ENCODE measurements at places on chromosomes 5 and 9.

DNA sequence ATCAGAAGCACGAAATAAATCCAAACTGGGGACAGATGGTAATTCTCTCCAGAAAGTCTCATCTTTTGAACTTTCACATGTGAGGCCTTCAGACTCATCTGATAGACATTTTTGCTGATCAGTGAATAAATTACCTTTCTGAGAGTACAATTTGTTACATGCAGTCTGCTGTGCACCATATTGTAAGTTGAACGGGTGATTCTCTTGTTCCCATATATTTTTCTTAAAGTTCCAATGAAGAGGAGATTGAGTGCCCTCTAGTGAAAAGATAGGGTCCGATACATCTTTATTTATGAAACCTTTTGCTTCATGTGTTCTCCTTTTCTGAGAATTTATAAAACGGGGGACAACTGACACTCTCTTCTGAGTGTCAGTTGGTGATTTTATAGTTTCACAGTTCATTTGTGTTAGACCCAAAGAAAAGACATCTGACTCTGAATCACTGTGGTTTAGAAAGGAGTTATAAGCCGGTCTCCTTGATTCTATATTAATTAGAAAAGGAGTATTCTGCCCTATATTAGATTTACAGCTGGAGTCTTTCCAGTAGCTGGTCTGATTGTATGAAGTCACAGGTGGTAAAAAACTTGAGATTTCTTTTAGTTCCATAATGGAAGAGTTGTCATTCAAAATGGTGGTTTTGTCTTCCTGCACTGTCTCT lies 30.4 kb downstream of the GNG10 start:
- DNase-seq: no peak

DNA sequence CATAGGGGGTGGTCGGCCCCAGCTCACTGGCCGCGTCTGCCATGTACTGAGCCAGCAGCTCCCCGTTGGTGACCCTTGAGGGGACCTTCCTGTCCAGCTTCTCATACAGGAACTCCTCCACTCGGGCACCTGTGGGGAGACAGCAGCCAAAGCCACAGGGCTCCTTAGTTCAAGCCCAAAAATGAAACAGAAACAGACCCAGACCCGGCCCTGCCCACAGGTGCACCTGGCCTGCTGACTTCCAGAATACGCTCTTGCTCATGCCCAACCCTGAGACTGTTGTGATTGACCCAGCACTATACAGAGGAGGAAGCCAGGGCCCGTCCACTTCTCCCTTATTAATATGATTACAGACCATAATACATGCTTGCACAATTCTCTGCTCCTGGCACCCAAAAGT lies 7.0 kb downstream of the SH3GLB2 start:
- no peak for DNase-seq

DNA sequence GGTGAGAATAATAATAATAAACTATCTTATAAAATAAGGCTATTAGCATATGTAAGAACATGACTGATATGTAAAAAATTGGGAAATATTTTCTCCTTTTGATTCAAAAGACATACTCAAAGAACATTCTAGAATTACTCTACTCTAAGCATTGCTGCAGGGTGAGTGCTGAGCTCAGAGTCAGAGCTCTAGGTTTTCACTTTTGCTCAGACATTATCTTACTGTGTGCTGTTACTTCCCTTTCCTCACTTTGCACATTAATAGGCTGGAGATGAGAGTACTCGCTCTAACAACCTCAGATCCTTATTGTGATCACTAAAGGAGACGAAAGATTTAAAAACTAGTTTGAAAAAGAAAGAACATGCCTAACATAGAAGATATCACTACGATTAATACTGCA lies 99.4 kb upstream of the C9orf72 start:
- DNase-seq: no peak

DNA sequence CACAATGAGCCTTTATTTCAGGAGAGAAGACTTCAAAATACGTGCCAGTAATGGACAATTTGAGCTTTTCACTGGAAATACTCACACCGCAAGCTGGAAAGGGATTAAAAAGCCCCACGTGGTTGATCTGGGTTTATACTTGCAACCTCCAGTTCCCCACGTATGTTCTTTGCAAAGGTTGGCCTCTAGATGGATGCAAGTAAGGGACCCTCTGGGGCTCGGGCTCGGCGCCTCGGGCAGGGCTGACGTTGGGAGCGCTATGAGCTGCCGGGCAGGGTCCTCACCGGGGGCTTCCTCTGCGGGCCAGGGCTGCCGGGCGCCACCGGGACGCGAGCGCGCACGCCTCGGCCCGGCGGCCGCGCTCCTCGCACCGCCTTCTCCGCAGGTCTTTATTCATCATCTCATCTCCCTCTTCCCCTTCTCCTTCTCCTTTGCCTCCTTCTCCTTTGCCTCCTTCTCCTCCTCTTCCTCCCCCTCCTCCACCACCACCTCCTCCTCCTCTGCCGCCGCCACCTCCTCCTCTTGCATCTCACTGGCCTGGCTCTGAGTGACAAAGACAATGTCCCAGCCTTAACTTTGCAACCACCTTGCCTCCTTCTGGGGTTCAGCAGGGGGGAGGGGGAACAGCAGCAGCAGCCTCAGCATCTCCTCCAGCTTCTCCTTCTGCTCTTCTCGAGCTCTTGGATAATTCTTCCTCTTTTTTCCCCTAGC lies 701 bp upstream of the ZNF462 start:
- no peak for DNase-seq

- DNase-seq: no peak
Measured at GRCh38 chr9:68683433-68683832, 21.6 kb upstream of the PIP5K1B start.

GRCh38 chr5:37055383-37055990 lies 178.9 kb downstream of the NIPBL start:
- no peak for DNase-seq

GRCh38 chr5:15106530-15107283 lies 235.1 kb upstream of the ANKH start:
- DNase-seq: no peak

DNA sequence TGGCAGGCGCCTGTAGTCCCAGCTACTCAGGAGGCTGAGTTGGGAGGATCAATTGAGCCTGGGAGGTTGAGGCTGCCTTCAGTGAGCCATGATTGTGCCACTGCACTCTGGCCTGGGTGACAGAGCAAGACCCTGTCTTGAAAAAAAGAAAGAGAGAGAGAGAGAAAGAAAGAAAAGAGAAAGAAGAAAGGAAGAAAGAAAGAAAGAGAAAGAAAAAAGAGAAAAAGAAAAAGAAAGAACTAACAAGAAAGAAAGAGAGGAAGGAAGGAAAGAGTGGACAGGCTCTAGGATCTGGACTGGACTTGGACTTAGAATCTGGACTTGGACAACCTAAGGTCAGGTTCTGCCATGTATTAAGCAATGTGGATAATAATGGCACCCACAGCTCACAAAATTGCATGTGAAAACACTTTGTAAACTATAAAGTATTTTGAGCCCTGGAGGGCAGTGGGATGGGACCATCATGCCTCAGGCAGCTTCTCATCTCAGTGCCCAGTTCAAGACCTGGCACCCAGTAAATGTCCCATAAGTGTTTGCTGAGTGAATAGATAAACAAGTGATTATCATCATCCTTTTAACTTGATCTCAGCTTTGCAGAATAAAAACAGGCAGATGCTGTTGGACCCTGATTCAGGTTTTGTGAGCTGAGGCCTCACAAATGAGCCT lies 12.8 kb upstream of the PHF19 start:
- DNase-seq: no peak

DNA sequence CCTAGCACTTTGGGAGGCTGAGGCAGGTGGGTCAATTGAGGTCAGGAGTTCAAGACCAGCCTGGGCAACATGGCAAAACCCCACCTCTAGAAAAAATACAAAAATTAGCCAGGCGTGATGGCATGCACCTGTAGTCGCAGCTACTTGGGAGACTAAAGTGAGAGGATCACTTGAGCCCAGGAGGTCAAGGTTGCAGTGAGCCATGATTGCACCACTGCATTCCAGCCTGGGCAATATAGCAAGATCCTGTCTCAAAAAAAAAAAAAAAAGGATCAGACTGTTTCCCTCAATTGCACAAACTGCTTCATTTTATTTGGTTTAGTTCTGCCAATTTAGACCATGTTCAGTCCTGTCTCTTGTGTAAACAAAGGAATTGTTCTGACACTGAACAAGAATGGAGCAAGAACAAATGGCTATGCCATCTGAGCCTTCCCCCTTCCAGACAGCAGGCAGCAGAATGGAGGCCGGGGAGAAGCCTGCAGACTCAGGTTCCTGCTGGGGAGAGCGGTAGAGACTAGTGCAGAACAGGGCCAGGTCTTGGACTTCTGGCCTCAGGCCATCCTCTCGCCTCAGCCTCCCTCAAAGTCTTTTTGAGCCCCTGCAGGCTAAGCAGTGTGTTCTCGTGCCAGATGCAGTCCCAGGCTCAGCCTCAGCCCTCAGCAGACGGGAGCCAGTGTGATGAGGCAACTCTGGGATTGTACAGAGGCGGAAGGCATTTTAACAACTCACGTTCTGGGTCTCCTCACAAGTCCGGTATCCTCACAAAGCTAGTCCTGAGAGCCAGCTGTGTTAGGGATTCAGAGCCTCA lies 18.2 kb downstream of the HNRNPH1 start:
- DNase-seq: no peak

- DNase-seq: no peak
Measured at GRCh38 chr5:72372331-72372730, 52.2 kb downstream of the PTCD2 start.

GRCh38 chr5:154077696-154078095 lies 38.9 kb downstream of the MFAP3 start:
- no peak for DNase-seq

GRCh38 chr9:20623021-20623747 lies 885 bp upstream of the MLLT3 start:
- DNase-seq: peak; percentile 39

DNA sequence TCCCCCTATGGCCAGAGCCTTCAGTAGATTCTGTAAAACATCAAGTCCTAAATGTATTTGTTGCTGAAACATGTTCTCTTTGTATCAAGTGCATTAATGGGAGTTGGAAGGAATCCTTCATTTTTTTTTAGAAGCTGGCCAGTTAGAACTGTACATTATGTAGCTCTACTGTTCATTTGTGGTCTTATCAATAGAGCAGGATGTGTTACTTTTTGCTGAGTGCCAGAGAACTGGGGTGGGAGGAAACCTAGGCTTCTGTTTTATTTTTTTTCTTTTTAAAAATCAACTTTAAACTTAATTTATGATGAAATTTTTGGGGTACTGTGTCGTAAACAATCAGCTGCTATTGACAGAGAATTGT lies 5.1 kb downstream of the PIP5K1B start:
- DNase-seq: no peak

DNA sequence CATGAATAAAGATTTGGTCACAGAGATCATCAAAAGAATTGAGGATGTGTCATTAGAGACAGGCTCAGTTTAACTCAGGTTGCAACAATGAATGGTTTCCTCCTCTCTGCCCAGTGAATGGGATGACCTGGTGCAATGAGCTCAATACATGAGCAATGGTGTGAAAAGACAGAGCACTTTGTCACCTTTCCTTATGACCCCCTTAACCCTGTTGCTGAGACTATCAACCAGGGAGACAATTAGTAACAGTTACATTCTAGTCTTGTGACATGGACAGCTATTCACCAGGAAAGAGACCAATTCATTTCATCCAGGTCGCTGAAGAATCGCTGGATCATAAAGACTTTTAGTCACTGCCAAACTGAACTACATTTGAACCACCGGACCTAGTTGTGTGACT lies 19.9 kb upstream of the CDH6 start:
- no peak for DNase-seq

- no peak for DNase-seq
Measured at GRCh38 chr9:137764981-137765380, 112.6 kb upstream of the CACNA1B start.

GRCh38 chr9:110257097-110257841 lies 962 bp upstream of the TXN start:
- DNase-seq: peak; percentile 27

DNA sequence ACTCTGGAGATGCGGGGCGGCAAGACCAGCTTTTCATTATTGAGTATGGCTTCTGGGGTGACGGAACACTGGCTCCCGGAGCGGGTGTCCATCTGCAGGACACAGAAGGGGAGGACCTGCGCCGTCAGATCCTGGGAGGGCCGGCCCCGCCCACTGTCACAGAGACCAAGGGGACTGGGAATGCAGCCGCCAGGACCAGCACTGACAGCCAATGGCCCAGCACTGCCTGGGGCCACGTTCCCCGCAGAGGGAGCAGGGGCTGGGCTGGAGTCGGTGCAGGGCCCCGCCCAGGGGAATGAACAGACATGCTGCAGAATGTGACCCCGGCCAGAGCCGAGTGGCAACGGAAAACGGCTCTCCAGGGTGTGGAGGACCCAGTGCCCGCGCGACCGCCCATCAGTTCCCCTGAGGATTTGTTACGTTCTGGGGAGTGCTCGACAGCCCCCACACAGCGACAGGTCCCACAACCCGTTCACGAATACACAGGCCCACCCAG lies at the start of gene ZDHHC11:
TSS of gene ZDHHC11 (minus strand) at position 476 of the 496 bp plus-strand sequence. CDS start at position 92, 384 bp downstream.
- DNase-seq: no peak

DNA sequence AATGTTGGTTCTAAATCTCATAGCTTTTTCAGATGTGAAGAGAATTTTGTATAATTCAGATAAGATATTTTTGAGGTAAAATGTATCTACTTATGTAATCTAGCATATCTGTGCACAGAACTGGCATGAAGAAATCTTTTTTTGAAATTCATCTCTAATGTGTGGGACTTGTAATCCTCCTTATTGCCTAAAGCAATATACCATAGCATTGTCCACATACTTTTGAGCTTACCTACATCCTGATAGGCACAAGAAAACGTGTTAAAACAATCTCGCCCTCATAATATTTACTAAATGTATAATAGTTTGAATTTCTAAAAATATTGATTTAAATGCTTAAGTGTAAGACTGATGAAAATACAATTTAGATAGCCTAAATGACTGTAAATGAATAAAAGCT lies 1686.5 kb upstream of the ACO1 start:
- no peak for DNase-seq

- no peak for DNase-seq
Measured at GRCh38 chr5:115271295-115272050, 8.8 kb upstream of the PGGT1B start.

All from stimulated activated CD4-positive, alpha-beta T cell treated with anti-CD3 and anti-CD28 coated beads, Interleukin-1b, Interleukin-23, amount 100 ng/mL, for 48 hours (primary cell).